K562 (cell line): ENCODE measurements at places on chromosomes 11 and 22.
A peak's percentile ranks its signal among the peaks of the same experiment; 100 is the strongest.

- DNase-seq: no peak
Measured at GRCh38 chr11:35750981-35751663, 88.5 kb downstream of the TRIM44 start.

- no peak for DNase-seq
Measured at GRCh38 chr11:82996966-82997606, 74.6 kb downstream of the RAB30 start.

DNA sequence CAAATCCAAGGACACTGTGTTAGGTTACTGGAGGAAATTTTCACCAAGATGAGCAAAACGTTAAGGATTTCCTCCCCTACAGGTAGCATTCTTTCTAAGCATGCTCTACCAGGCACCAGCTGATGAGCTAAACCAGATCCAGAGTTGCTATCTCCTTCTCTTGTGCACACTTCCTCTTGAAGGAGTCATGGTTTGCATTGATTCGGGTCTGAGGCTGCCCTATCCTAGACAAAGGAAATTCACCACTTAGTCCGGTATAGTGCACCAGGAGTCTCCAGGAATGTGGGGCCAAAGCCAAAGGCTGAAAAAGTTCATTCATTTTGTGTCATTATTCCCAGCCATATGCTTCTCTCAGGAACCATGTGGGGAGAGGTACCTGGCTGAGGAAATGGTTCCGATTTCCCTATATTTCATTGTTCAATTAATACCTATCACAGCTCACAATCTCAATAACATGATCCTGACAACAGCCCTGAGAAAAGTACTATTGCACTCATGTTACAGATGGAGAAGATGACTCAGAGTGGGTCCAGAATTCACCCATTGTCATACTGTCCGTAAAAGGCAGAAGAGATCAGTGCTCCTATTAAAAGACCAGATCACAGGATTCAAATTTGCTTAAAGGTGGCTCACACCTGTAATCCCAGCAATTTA is 39.1 kb downstream of the SLC35F2 start:
- DNase-seq: no peak

- no peak for DNase-seq
Measured at GRCh38 chr11:109173504-109173903, 248.5 kb upstream of the C11orf87 start.

DNA sequence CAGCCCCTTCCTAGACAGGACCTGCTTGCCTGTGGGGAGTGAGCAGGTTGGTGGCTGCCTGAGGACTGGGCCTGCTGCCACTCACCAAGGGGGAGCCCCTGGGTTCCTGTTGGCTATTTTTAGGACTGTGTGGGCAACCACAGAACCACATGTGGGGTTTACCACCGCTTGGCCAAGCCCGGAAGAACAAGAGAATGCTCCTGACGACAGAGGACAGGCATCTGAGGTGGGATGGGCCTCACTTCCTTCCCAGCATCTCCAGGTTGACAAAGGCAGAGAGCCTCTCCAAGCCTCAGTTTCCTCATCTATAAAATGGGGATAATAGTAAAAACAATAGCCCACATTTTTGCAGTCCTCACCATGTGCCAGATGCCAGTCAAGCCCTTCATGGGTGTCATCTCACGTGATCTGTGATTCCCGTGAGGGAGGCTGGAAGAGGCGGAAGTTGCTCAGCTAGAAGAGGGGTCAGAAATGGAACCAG is 43.6 kb downstream of the LRRC32 start:
- no peak for DNase-seq

- DNase-seq: no peak
Measured at GRCh38 chr11:120186774-120187591, 23.8 kb upstream of the OAF start.

GRCh38 chr11:103875855-103876510 is 160.5 kb upstream of the DDI1 start:
- no peak for DNase-seq

GRCh38 chr22:29032584-29032983 is 29.0 kb downstream of the C22orf31 start:
- DNase-seq: no peak

DNA sequence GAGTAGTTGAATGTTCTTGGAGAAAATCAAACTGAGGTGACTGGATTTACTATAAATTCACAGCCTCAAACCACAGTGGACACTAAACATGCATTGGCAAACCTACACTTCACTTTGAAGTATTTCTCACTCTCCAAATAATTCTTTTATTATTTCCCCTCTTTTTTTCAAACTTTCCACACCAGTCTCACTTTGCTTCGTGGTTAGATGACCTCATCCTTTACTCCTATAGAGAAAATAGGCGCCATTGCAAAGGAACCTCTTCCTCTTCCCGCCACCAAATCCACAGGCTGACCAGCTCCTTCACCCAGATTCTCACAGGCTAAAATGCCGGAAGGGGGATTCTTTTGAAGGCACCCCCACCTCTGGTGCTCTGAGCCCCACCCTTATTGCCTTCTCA is 33.4 kb downstream of the HTR3A start:
- no peak for DNase-seq

GRCh38 chr22:49298834-49299750 is 528.6 kb downstream of the BRD1 start:
- DNase-seq: no peak

GRCh38 chr22:23395530-23396361 is 184.3 kb downstream of the IGLL1 start:
- DNase-seq: no peak

- no peak for DNase-seq
Measured at GRCh38 chr22:44549701-44550100, 51.7 kb upstream of the RTL6 start.

GRCh38 chr11:96241331-96241841 is 101.6 kb downstream of the MAML2 start:
- DNase-seq: no peak

GRCh38 chr11:129383502-129383901 is 7.9 kb downstream of the BARX2 start:
- DNase-seq: no peak

DNA sequence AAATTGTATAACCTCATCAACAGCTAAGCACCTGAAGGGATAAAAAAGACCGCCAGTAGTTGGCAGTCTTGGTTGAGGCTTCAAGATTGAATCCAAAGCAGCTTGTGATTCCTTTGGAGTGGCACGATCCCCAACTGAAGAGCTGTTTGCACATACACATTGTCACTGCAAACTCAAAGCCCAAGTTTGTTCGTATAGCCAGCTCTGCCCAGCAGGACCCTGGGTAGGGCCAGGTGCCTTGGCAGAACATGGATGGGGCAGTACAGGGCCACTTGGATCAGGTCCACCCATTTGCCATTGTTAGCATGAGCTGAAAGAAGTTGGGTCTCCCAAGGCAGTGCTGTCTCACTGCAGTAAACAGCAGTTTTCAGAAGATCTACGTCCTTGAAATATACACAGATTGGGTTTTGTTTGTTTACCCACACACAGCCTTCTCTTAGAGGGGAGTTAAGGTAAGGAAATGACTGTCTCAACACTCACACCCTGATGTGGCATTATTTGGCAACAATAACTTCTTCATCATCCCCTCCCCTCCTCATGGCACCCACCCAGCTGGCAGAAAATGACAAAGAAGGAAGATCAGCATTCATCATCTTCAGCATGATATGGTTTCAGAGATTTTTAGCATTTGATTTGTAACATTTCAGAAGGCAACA is 132.9 kb downstream of the COMMD9 start:
- no peak for DNase-seq

GRCh38 chr11:58830673-58831301 is 13.7 kb downstream of the GLYATL2 start:
- no peak for DNase-seq

- no peak for DNase-seq
Measured at GRCh38 chr11:9280655-9281301, 15.6 kb upstream of the DENND5A start.

DNA sequence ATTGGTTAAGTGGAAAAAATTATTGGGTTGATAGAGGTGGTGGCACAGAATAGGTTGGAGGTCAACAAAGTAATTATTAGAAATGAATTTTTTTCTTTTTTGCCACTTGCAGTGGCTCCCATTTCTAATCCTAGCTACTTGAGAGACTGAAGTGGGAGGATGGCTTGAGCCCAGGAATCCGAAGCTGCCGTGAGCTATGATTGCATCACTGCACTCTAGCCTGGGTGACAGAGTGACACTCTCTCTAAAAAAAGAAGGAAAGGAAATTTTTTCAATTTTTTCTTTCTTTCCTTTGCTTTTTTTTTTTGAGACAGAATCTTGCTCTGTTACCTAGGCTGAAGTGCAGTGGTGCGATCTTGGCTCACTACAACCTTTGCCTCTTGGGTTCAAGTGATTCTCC is 2.2 kb upstream of the BCO2 start:
- DNase-seq: no peak

GRCh38 chr11:30832831-30833230 is 246.7 kb upstream of the MPPED2 start:
- DNase-seq: no peak

- no peak for DNase-seq
Measured at GRCh38 chr22:29722151-29722550, 2.3 kb downstream of the CABP7 start.

DNA sequence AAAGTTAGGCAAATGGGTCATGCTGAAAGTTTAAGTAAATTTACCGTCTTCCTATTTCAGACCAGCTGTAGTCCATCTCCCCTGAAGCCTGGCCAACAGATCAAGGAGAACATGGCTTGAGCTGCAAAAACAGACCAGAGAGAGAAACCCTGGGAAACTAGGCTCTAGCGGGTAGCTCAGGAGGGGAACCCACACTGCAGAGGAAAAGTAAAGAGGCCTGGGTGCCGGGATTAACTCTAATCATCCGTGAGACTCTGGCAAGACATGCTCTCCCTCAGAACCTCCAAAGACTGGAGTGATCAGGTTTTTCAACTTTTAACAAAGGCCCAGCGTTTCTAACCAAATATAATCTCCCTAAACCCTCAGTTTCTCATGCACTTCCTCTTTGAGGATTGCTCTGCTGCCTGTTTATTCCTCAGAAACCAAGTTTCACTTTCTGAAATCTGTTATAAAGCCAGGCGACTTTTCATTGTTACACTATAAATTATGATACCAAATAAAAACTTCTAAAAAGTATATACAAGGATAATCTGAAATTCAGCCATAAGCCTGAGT is 67.5 kb downstream of the GAB2 start:
- DNase-seq: peak; percentile 58

- no peak for DNase-seq
Measured at GRCh38 chr11:127493330-127494022, 492.9 kb upstream of the KIRREL3 start.

GRCh38 chr11:69539416-69540117 is 58.1 kb downstream of the LINC01488 start:
- no peak for DNase-seq
